ENCODE measurements at places on chromosomes 3 and 15. TPM values are rescaled to one million over a fixed set of nuclear protein-coding genes. Genes with fewer than 3 reads are reported as not detected.

Gene IMPG2
- 0.99 TPM for total RNA-seq

DNA sequence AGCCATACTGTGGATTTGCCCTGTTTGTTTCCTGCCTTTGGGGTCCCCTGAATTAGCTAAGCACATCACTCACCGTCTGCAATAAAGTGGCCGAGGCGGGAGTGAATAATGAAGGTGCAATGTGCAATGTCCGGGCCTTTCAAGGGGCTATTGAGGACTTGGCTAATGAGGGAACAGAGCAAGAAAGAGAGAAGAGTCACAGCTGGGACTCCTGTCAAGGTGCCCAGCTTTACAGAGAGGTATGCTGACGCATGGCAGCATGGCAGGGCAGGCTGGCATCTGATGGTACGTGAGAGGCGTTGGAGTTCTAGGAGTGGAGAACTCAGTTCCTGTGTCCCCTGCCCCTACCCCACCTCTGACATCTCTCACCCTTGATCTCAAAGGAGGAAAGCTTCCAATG lies 13.8 kb upstream of the ATP2B2 start:
- no peak for DNase-seq

Gene SPINK8
- total RNA-seq: not detected

Gene PLA2G4D
- not detected for total RNA-seq

DNA sequence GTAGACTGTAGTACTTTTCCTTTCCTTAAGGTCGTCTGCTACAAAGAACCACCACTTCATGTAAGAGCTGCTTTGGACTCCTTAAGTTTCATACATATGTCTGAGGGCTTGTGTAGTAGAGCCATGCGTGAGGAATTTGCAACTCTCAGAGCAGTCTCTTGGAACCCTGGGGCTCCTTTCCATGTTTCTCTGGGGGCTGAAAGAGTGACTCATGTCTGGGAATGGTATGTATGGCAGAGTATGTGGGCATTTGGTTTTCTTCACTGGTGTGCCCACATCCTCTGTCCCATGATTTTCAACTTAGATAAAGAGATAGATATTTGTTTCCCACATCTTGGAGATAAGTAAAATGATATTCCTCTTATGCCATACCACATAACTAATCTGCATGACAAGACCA lies 20.6 kb upstream of the RBM5 start:
- DNase-seq: no peak

Gene SLC22A14
- total RNA-seq: not detected

Gene GABRB3
- total RNA-seq: 0.40 TPM

Gene ROBO2
- not detected for total RNA-seq

- DNase-seq: no peak
Measured at GRCh38 chr3:50534681-50535330, 31.4 kb upstream of the CACNA2D2 start.

Gene CKMT1A
- total RNA-seq: not detected

Gene ISLR
- total RNA-seq: not detected

GRCh38 chr3:129323651-129324294 lies 45.1 kb downstream of the HMCES start:
- peak; percentile 29 for DNase-seq

Gene AHSG
- total RNA-seq: not detected

DNA sequence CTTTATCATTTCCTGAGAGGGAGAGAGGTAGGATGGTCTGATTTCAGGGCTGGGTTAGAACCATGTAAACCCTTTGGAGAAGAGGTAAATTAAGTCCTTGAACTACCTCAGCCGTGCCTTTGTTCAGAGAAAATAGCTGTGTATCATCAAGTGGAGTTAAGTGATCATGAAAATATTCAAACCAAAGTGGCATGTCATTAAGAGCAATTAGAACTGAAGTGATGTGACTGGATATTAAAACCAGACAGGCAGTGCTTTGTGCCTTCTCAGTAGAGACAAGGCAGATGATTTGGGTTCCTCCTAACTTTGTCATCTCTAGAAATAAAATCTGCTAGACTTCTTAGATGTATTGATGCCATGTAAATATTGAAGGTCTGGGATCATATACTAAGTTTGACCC lies 171.5 kb downstream of the IL5RA start:
- DNase-seq: no peak

Gene LRRC2
- total RNA-seq: under 0.01 TPM

- no peak for DNase-seq
Measured at GRCh38 chr15:46644501-46645481, 1010.0 kb downstream of the SQOR start.

Gene SLC28A1
- total RNA-seq: not detected

DNA sequence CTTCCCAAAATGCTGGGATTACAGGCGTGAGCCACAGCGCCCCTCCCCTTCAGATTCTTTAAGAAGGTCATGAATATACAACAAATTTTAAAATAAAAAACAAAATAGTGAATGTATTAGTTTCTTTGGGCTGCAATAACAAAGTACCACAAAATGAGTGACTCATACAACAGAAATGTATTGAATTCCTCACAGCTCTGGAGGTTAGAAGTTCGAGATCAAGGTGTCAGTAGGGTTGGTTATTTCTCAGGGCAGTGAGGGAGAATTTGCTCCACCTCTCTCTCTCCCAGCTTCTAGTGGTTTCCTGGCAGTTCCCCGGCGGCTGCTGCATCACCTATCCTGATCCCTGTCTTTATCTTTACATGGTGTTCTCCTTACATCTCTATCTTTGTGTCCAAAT lies 804.0 kb downstream of the ROBO1 start:
- no peak for DNase-seq

- peak; percentile 48 for DNase-seq
Measured at GRCh38 chr3:112770032-112770626, 76.5 kb downstream of the CD200R1L start.

GRCh38 chr3:27699067-27699466 lies 23.1 kb downstream of the EOMES start:
- no peak for DNase-seq

Gene NGRN
- total RNA-seq: 45.5 TPM

DNA sequence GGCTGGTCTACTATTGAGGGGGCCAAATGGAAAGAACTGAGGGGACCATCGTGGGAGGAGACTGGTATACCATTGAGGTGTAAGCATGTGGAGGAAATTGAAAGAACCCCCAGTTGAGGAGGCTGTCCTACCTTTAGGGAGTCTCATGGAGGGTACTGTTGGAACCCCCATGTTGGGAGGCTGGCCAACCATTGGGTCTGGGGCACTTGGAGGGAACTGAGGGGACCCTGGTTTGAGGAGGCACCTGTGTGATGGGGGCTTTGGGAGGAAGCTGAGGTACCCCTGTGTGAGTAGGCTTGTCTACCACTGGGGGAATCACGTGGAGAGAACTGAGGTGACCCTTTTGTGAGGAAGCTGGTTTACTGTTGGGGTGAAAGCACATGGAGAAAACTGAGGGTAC lies 157.5 kb downstream of the FBLN2 start:
- no peak for DNase-seq

GRCh38 chr3:14906355-14906971 lies 40.9 kb upstream of the NR2C2 start:
- DNase-seq: no peak

GRCh38 chr15:65076486-65077290 lies at the start of gene KBTBD13:
Gene KBTBD13 (plus strand): TSS chr15:65076746. CDS start chr15:65076816, 70 bp downstream.
- no peak for DNase-seq

Gene CAMP
- not detected for total RNA-seq

DNA sequence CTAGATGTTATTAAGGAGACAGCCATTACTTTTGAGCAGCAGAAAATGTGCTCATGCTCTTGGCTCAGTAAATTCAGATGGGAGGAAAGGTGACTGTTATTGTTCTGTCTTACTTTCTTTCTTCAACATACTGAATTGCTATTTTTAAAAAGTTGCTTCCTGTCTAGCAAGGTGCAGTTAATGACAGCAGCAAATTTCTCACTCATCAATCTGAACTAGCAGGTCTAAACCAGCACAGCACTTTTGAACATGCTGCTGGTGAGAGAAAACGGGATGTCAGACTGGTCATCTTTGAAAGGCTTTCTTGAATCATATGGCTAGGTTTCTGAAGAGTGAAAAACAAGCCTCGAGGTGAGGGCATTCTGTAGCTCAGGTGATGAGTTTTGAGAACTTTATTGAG lies 384.7 kb downstream of the MFSD1 start:
- DNase-seq: no peak

DNA sequence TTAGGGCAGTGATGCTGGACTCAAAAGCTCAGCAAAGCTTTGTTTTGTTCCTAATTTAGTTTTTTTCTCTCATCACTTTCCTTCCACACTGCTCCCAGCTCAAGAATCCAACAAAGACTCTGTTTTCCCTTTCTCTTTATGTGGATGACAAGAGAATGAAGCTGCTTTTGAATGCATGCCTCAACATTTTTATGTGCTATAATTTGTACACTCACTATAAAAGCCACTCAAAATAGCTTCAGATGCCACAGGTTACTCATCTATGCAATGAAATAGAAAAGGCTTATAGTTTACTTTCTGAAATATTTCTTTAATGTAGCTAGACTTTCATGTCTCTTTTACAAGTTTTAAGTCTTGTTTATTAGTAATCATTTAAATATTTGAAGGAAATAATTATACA lies 714.9 kb downstream of the OTOL1 start:
- DNase-seq: no peak
